ENCODE measurements at places on chromosomes 5 and 9.

DNA sequence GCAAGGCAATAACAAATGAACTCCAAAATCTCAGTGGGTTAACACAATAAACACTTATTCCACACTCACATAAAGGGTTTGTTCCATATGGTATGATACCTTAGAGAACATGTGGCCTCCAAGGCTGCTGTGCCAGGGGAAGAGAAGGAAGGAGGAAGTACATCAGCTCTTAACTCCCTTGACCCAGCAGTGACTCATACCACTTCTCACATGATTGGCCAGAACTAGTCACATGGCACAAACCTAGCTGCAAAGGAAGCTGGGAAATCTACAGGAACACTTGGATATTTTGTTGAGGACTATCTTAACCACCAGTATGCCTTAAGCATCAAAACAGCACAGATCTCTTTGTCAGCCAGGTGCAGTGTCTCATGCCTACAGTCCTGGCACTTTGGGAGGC, 99.3 kb downstream of the SLIT3 start:
- DNase-seq: no peak

- no peak for DNase-seq
Observed at GRCh38 chr5:96326902-96327301, 106.1 kb downstream of the PCSK1 start.

DNA sequence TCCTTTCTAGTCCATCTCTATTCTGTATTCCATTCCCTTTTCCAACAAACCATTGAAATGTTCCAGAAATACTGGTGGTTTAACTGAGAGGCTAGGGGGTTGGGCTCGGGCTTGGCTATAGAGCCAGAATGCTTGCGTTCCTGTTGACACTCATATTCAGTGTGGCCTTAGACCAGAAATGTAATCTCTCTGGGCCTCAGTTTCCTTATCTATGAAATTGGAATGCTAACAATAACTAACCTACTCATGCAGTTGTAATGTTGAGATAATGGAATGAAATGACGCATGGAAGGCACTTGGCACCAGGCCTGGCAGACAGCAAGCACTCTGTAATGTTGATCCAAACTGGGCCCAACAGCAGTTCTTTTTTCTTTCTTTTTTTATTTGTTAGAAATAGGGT, 26.8 kb downstream of the JADE2 start:
- no peak for DNase-seq

GRCh38 chr5:27821681-27822080, 783.3 kb upstream of the CDH9 start:
- no peak for DNase-seq

GRCh38 chr9:97511655-97512427, 10.4 kb downstream of the TMOD1 start:
- DNase-seq: no peak

GRCh38 chr5:153592081-153592480, 101.6 kb downstream of the GRIA1 start:
- DNase-seq: no peak
